Activated B cell treated with CpG ODN at 0.5 μM for 24 hours (primary cell): ENCODE measurements at places on chromosomes 1 and 21.

DNA sequence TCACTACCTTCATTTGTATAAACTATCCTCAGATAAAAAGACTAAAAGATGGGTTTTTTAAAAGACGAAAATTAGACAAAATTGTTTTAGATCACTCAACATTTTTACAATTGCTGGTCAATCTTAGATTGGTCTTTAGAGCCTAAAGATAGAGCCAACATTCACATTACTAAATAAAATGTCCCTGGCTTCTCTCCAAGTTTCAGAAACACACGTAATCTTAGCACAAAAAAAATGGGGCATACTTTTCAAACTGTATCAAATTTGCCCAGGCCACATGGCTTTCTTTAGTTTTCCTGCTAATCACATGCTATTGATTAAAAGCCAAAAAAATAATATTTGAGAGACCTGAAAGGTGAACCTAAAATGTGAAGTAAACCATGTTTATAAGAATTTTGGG lies 288.1 kb downstream of the DPYD start:
- no peak for DNase-seq

GRCh38 chr1:184655185-184655584 lies 99.5 kb downstream of the EDEM3 start:
- DNase-seq, result no peak

DNA sequence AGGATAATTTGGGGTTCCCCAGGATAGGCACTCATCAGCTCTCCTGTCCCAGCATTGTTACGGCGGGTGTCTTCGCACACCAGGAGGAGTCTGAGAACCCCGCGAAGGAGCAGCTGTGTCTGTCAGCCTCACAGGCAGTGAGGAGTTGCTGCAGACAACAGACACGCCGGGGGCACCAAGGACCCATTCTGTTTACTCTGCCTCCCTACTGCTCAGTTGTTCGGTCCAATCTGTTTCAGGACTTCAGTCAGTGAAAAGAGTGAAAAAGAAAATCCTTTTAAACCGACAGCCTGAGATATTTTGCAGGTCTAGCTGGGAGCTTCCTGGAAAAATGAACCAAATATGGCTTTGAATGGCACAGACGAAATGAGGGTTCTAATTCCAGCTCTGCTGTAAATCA lies 288.4 kb downstream of the OMA1 start:
- DNase-seq, result no peak

DNA sequence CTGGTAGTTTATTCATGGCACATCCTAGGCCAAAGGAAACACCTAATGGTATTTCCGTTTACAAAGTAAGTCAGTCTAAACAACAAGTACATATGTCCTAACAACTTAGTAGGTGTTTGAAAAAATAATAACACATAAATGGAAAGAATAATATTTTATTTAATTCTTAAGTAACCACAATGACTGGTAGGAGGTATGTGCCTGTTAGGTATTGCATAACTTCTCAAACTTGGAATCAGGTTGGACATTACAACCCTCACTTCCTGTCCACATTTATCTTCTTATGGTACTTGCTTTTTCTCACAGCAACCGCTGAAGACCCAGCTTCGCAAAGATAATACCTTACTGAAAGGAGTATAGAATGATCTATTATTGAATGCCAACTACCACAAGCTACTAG lies 64.2 kb downstream of the VPS13D start:
- DNase-seq, result no peak

- DNase-seq, result no peak
These were observed 1414.3 kb upstream of the B3GALT2 start for GRCh38 chr1:194600716-194601115.
